ENCODE measurements at places on chromosomes 3 and 15.

- DNase-seq = no peak
Measured at GRCh38 chr15:76334438-76335306, 1.9 kb upstream of the ISL2 start.

GRCh38 chr15:37771465-37771864 is 163.0 kb upstream of the TMCO5A start:
- DNase-seq = no peak

GRCh38 chr3:123623346-123623880 is 38.6 kb upstream of the HACD2 start:
- DNase-seq = no peak

DNA sequence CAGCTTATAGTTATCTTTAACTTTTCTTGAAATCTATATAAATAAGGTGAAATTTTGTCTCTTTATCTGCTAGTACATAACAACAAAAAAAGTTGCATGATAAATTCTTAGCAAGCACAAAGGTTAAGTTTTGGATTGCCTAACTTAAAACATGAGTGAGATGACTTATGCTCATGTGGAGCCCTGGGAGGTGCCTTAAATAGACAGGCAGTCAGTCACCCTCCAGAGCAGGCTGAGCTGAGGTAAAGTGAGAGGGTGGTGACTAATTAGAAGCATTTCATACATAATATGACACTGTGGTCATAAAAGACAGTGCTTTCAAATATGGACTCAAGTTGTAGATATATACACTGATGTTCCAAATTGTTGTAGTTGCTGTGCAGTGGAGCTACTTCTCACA is 14.6 kb upstream of the MME start:
- peak; percentile 41 for DNase-seq

DNA sequence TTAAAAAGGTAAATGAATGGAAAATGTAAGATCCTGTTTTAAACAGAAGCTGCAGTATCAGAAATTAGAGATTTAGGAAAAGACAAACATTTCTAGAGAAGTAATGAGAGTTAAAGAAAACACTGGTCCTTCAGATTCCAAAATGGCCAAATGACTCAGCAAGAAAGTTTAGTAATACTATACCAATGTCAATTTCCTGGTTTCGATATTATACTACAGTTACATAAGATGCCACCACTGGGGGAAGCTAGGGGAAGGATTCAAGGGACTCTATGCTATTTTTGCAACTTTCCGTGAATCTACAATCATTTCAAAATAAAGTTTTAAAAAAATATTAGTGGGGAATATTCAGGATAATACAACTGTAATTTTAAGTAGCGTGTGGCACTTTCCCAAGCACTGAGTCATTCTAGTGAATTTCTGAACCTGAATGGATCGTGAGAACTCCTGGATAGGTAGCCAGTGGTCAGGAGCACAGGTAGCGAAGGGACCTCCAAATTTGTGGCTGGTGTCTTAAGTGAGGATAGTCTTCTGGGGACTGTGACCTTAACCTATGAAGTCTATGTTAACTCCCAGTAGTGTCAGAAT is 37.6 kb downstream of the TMCC1 start:
- DNase-seq = peak; percentile 22

DNA sequence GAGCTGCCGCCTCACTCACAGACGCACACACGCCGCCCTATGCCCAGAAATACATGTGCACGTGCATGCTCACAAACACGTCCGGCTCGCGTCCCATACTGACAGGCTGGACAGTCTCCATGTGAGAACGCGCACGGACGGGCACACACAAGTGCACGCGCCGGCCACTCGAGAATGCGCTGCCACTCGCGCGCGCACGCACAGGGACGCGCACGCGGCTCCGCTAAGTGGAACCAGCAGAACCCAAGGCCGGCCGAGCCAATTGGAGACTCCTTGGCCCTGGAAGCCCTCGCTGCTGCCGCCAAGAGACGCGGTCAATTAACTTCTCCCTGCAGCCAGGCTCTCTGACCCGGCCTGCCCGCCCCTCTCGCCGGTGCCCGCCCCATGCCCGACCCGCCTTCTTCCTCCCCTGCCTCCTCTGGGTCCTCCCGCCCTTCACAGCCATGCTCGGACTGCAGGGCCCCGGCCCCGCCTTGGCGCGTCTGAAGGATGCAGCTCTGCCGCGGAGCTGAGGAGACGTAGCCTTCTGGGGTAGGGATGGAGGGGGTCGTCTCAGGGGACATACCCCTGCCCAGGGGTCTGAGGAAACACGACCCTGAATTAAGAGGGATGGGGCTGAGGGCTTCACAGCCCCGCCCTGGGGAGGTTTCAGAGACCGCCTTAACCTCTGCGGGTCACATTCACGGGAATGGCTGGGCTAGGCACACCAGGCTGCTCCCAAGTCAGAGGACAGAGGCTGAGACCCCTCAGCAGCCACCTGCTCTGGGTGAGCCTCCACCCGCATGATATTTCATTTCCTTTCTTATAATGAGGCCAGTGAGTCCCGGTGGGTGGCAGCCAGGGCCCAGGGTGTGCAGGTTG is 15.0 kb downstream of the PTH1R start:
- DNase-seq = peak; percentile 89

GRCh38 chr3:148006508-148006907 is 597.3 kb downstream of the ZIC1 start:
- peak; percentile 13 for DNase-seq

DNA sequence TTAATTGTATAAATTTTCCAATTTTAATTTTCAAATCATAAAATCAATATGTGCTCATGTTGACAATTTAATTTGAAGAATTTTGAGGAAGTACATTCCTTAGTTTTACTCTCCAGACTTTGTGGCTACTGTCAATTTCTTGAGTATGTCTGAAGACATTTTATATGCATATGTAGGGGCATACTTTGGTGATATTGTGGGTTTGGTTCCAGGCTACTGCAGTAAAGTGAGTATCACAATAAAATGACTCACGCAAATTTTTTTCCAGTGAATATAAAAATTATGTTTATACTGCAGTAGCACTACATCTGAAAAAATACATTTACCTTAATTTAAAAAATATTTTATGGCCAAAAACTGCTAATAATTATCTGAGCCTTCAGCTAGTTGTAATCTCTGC is 123.2 kb upstream of the PLCL2 start:
- no peak for DNase-seq

DNA sequence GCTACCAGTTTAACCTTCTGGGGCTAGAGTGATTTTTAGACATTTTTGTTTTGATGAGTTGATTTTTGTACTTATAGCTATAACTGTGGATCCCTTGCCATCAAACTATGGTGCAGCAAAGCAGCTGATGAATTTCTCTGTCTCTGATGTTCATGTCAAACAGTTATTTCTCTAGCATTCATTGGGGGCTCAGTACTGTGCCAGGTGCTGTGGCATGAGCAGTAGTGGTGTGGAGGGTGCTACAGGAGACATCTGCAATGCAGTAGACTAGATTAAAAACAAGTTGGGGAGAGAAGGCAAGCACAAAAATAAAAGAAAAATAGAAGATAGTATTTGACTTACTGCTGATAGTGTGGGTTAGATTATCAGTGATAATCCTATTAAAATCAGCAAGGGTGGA is 95.3 kb downstream of the AKAP13 start:
- no peak for DNase-seq

GRCh38 chr15:90161950-90162361 is 39.2 kb upstream of the SEMA4B start:
- DNase-seq = no peak

Data from AG08396 (cell line).